Effector memory CD8-positive, alpha-beta T cell (primary cell): ENCODE measurements at places on chromosomes 11 and 22.

DNA sequence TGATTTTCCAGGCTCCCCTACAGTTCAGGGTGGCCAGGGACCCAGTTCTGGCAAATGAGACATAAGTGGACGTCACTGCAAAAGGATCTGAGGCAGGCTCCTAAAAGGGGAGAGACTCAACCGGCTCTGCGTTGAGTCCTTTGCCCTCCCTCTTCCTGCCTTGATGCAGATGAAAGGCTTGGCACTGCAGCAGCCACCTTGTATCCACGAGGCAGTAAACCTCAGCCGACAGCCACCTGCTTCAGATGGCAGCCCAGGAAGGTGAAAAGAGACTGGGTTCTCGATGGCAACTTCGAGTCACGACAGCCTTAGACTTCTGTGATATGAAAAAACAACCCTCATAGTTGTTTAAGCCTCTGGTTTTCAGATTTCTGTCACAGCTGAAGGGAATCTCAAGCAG is 14.7 kb upstream of the TREH start:
- no peak for DNase-seq

DNA sequence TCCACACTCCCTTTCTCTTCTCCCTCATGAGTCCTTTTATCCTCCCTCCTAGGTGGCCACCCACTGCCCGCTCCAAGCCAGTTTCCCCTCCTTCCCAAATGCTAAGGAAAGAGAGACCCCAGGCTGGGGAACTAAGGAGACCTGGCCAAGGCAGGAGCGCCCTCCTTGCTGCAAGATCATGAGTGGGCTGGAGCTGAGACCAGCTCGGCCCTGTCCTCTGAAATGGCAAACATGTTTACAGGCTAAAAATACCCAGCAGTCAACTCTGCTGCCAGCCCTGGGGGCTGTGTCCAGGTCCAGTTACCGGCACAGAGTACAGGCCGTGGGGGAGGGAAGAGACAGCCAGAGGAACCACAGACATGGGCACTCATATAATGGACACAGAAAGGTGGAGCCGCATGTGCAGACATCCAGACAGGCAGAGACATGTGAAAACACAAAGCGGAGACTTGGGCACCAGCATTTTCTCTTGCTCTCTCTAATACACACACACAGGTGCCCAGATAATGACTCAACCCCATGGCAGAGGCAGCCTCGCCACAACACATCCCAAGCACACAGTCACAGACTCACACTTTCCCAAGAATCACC is 1.2 kb upstream of the AHNAK start:
- DNase-seq = no peak

- DNase-seq = no peak
Measured at GRCh38 chr22:39524089-39524752, 3.9 kb downstream of the ATF4 start.

DNA sequence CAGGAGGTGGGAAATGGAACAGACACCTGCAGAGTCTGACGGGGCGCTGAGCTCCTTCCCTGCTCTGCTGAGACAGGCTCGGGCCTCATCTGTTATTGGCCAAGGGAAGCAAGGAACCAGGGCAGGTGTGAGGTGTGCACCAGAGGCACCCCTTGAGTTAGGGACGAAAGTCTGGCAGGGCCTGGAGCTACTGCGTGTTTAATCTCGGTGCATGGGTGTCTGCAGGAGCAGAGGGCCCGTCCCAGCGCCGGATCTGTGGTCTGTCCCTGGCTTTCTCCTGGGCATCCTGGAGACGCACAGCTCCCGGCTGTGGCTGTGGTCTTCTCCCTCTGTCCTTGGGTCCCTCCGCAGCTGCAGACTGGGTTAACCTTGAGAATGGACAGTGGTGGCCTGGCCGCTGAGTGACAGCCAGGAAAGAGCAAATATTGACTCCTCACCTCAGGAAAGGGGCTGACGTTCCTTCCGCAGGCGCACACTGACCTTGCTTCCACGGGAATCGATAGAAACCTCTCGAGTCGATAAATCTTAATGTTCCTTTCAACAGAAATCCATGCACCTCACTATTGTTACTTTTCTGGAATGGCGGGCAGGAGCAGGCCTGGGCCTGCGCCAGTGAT is 975.6 kb downstream of the BRD1 start:
- DNase-seq = no peak

GRCh38 chr11:16454289-16454863 is 98.0 kb upstream of the SOX6 start:
- no peak for DNase-seq

- no peak for DNase-seq
Measured at GRCh38 chr11:99368583-99368982, 347.8 kb downstream of the CNTN5 start.

- DNase-seq = no peak
Measured at GRCh38 chr11:46692450-46692849, 8.0 kb downstream of the ARHGAP1 start.

DNA sequence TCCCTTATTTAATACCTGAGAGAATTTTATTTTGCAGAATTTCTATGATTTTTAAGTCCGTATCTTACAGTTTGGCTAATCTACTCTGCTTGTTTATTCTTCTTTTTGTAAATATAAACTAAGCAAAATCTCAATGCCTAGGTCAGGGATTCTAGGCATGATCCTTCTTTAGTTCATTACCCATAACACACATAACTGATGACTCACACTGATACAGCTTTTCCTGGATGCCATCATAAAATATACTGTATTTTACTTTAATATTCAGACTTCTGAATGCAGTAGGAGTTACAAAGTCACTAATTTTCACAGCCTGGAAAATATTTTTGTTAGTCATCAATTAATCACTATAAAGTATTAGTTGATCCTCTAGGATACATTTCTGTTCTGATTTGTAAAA is 898.2 kb upstream of the RAG2 start:
- no peak for DNase-seq

- no peak for DNase-seq
Measured at GRCh38 chr11:80700386-80700785, 1259.6 kb upstream of the TENM4 start.

DNA sequence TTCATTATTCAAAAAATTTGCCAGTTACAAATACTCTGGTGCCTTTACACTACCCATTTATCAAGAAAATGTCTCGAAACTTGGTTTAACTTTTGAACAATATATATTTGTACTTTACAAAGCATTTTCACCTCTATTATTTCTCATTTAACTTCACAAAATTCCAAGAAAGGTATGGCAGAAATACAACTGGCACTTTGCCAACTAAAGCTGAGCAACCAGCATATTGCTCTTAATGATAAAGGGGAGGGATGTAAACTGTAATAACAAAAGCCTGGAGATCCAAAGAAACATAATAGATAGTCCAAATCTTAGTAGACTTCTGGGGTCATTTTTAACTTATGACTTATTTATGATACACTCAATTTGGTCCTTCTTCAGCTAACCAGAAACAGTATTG is 7.7 kb downstream of the PITPNB start:
- no peak for DNase-seq

DNA sequence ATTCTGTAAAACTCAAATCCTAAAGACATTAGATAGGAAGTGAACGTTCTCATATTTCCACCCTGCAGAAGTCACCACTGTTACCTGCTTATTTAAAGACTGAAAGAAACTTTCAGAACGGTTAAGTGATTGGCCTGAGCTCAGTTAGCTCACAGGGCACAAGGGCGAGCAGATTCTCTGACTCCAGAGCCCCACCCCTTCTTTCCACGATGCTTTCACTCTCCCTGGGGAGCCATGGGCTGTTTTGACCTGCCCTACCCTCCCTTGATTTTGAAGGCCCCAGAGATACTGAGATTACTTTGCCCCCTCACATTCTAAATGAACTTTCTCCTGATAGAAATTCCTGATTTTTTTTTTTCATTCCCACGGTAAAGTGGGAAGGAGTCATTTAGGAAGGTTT is 33.9 kb downstream of the ARHGAP1 start:
- DNase-seq = no peak

GRCh38 chr11:574632-575312 is 1.5 kb upstream of the PHRF1 start:
- no peak for DNase-seq

DNA sequence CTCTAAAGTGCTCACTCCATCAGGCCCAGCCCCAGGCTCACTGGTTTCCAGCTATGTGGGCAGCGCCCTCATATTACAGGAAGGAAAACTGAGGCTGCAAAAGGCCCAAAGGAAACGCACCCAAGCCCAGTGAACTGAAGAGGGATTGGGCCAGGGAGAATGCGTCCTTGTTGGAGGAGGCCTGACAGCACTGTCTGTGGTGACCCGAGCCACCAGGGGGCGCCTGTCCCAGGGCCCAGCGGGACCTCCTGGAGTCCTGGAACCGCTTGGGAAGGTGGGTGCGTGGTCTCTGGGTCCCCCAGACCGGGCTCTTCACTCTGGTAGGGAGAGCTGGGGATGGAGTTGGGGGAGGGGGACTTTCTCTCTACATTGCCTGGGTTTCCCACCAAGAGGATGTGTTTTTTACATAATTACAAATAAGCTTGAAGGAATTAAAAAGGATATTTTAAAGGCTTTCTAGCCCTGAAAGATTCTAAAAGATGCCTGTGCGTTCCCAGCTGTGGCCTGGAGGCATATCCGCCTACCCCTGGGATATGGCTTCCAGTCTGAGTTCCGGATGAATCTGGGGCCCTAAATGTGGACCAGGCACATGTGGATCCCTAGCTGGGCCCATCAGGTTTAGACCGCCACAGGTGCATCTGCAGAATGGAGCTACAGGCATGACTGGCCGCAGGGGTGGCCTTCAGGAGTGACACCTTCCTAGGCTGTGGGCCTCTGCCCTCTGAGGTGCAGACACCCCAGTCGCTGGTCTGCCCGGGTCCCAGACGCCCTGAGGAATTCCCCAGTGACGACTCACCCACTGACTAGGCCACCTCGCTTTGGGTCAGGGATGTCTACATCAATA is 4.2 kb downstream of the SPI1 start:
- peak; percentile 83 for DNase-seq

DNA sequence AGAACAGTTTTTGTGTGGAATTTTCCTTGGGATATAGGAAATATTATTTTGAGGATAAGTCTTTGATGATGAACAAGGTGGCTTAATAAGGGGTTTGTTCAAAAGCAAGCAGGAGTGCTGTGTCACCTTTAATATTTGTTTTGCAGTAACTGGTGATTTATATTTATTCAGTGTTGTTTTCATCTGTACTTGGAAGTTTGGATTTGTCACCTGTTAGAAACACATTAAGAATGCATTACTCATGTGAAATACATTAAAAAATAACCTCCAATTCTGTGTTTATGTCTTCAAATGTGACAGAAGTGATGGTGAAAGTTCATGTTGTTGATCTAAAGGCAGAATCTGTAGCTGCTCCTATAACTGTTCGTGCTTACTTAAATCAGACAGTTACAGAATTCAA is 70.5 kb downstream of the DKK3 start:
- DNase-seq = no peak

- peak; percentile 82 for DNase-seq
Measured at GRCh38 chr22:23849009-23850006, 8.4 kb upstream of the SLC2A11 start.

- no peak for DNase-seq
Measured at GRCh38 chr22:29813563-29813962, 24.5 kb downstream of the ASCC2 start.

DNA sequence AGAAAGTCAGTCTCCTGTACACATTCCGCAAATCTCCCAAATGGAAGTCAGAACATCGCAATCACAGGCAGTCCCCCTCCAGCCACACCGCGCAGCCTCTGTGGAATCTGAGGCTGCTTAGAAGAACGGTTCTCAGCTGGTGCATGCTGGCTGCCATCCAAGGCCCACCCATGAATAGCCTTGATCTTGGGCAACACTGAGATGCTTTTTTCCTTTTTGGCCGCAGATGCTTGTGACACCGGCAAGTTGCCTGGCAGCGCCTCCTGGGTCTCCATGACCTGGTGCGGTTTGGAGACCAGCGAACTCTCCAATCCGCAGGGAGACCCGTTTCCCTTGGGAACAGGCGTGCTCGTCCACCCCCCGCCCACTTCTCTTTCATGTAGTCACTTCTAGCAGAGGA is 26.3 kb upstream of the PHF21B start:
- no peak for DNase-seq

GRCh38 chr11:104678408-104678807 is 219.9 kb downstream of the CASP12 start:
- no peak for DNase-seq

- DNase-seq = no peak
Measured at GRCh38 chr11:2097998-2098690, 41.0 kb downstream of the IGF2 start.

DNA sequence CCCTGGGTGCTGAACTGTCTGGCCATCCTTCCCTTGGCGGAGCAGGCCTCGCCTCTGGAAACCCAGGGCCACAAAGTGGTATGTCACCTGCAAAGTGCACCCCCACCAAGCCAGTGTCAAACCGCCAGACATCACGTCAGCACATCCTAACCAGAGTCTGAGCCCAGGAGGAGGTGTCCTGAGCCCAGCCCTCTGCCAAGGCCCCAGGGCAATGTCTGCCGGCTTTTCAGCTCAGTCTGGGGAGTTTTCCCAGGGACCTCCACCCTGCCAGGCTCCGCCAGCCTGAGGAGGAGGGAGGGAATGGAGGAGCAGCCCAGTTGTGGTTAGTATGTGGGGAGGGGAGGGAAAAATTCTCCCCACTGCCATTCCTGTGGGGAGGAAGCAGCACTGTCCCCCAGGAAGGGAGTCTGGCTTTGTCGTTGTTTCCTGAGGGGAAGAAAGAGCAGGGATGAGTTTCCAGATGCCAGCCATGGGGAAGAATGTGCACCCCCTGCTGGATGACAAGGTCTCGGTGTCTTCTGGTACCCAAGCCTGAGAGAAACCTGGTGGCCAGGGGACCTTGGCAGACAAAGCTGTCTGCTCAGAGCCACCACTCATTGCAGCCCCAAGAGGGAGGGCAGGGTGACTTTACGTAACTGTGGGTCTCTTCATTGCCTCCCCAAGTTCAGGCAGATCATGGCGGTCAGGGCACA is 81.4 kb upstream of the CD82 start:
- DNase-seq = no peak
